ENCODE measurements at places on chromosomes 16 and 17.

DNA sequence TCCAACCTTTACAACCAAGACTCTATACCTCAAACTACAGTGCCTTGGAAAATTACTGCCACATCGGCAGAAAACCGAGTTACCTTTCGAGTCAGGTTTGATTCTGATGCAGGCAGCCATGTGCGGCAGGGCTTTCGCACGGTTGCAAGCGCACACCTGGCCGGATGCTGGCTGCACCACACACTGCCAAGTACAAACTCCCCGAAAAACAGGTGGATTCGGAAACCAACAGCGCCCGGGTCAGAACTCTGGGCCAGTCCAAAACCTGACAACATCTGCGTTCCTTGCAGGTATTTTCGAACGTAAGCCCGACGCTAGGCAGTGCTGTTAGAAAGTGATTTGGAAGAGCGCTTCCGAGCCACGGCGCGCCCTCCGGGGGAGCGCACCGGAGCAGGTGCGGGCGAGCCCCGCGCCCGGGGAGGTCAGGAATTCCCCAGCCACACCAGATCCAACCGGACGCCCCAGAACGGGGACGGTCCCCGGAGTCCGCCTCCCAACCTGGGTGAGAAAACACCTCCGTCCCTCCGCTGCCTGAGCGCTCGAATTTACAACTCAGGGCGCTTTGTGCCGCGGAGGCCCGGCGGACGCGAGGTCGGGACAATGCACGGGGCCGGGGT lies 1.2 kb downstream of the USP7 start:
- DNase-seq = peak; percentile 13

- DNase-seq = no peak
Observed at GRCh38 chr16:77759201-77759600, 29.2 kb upstream of the VAT1L start.

- DNase-seq = no peak
Observed at GRCh38 chr17:40951011-40951622, 13.7 kb upstream of the KRT23 start.

DNA sequence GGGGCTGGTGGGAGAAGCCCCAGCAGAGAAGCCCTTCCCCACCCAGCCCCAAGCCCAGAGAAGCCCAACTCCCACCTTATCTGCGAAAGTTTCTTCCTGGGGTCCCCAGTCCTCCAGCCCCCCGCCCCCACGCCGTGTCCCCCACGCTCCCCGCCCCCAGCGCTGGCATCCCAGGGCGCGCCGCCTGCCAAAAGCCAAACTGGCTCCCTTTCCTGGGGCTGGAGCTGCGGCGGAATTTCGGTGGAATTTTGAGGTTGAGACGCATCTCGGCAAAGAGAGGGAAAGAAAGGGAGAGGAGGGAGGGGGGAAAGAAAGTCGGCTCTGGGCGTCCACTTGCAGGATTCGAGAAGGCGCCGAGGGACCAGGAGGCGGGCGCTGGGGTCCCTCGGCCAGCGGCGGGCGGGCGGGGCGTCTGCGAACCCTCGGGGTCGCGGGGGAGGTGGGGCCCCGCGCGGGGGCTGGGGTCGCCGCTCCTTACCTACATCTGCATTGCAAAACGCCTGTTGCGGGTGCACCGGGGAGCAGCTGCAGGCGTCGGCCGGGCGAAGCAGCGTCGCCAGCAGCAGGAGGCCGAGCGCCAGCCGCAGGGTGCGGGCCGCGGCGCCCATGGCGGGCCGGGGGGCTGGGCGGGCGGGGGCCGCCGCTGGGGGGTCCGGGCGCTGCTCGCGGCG lies 571 bp downstream of the TIMP2 start:
- DNase-seq = no peak

GRCh38 chr17:75691801-75692626 lies 24.9 kb downstream of the SAP30BP start:
- DNase-seq = no peak

GRCh38 chr17:42561897-42562387 lies at the start of gene COASY:
Gene COASY (plus strand): TSS chr17:42562148. CDS start chr17:42562623, 475 bp downstream.
- peak; percentile 99 for DNase-seq

DNA sequence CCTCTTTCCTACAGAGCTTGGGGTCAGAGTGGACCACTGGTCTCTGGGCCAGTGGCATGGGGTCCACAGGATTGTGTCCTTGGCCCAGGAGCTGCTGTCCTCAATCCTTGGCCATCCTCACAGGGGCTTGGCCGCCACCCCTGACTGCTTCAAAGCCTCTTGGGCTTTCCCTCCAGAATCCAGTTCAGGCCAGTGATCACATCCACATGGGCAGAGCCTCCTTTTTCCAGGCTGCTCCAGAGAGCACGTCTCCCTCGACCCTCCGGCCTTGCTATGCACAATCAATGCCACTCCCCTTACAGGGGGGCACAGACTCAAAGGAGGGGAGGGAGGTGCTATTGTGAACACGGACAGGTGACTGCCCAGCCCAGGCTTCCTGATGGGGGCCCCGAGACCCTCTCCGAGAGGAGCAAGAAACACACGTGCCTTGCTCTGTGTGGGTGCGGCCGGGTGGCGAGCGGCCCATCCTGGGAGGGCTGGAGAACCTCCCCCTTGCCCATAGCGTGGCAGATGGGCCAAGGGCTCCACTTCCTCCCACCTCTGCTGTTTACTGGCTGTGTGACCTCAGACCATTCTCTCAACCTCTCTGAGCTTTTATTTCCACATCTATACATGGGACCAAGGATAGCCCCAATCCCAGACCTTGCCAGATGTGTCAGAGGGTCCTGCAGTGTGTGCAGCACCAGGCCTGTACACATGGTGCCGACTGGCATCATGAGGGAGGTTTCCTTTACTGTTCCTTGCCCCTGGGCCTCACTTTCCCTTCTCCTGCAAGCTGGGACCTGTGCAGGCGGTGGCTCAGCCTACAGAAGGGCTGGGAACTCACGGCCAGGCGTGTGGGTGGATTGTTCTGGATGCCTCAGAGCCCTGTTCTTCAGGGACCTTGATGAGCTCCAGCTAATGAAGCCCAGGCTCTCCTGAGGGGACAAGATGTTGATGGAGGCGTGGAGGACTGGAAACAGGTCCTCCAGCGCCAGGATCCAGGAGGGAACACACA lies 229.0 kb upstream of the GSE1 start:
- no peak for DNase-seq

- DNase-seq = no peak
Observed at GRCh38 chr17:11006530-11006929, 168.6 kb upstream of the PIRT start.

DNA sequence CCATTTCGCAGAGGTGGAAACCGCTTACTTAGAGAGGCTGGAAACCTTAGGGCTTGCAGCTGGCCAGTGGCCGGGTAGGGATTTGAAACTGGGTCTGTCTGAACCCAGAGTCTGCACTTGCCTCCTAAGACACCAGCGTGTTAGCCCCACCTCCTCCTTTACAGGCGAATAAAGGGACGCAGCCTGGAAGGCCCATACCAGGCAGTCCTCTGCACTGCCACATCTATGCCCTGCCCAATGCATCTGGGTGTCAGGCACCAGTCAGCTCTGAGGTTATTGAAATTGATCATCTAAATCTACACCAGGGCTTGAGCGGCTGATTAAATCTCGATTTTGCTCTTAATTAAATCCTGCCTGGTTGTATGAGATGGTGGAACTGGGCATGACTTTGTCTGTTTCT lies 19.9 kb upstream of the NAGS start:
- no peak for DNase-seq

DNA sequence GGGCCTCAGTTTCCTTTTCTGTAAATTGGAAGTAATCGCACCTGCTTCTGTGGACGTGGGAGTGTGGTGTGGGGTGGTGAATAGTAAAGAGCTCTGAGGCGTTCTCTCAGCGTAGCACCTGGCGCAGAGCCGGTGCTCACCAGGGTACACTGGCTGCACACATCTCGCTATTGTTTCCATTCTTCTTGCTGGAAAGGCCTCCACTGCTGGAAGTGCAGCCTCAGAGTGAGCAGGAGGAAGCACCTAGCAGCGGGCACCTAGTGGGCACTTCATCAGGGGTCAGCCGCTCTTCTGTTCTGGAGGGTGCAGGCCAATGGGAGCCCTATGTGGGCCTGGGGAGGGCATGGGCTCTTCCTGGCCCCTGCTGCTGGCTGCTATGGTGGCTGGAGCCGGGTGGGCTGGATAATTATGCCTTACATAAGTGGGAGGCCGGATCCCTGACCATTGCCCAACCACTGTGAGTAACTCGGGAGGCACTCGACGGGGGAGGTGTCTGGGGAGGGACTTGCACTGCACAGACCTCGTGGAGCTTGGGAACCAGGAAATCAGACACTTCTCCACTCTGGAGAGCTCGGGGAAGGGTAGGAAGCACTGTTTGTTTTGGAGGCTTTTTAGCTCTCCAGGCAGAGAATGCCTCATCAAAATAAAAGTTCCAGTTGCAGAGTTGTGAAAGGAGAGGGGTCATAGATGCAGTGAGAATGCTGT lies 1.7 kb downstream of the MAP2K3 start:
- peak; percentile 95 for DNase-seq

DNA sequence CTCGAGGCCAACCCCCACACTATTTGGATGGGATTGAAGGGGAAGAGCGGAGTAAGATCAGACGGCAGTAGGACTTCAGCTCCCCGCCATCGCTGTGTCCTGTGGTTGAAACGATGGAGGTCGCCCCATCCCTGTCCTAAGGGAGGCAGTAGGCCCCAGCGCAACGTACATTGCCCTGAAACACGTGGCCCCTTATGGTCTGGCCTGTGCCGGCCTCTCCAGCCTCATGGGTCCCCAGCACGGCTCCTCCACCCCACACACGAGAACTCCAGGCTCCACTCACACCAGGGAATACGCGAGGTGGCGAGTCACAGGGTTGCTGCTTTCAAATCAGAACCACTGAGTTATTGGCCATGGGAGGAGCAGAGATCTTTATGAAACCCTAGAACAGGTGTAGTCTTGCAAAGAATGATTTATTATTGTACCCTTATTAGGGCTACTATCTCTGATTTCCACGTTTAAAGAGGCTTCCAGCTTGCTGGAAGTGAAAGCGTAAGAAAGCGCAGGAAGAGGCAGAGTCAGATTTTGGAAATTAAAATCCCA lies 669 bp upstream of the DCTPP1 start:
- no peak for DNase-seq

- DNase-seq = peak; percentile 22
Observed at GRCh38 chr17:28532050-28532960, 20.1 kb downstream of the UNC119 start.

DNA sequence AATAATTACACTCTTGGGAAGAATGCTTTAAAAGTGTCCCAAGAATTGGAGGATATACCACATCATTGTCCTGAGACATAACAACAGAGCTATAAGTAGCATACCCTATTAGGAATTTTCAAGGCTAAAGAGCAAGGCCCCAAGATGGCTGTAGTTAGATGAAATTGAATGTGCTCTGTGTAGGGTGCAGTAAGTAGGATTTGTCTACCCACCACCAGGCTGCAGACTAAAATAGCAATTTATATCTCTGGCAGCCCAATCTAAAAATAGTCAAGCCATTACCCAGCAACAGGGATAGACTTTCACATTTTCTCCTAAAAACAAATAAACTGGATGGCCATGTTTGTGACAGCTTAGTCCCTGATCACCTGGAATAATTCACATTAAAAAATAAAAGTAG lies 5.6 kb downstream of the MMD start:
- no peak for DNase-seq

- DNase-seq = no peak
Observed at GRCh38 chr16:25010542-25010941, 4.6 kb downstream of the ARHGAP17 start.

- no peak for DNase-seq
Observed at GRCh38 chr16:67128417-67128816, 18.7 kb downstream of the PHAF1 start.

GRCh38 chr17:57849163-57849873 lies 526 bp downstream of the MRPS23 start:
- no peak for DNase-seq

GRCh38 chr16:73215678-73216377 lies 167.9 kb upstream of the ZFHX3 start:
- no peak for DNase-seq

GRCh38 chr17:36687736-36688135 lies 86.4 kb downstream of the MRM1 start:
- DNase-seq = no peak

GRCh38 chr17:42843358-42843934 lies 934 bp upstream of the AOC2 start:
- DNase-seq = peak; percentile 81

- peak; percentile 58 for DNase-seq
Observed at GRCh38 chr16:56691885-56692284, 9.6 kb downstream of the MT1X start.

DNA sequence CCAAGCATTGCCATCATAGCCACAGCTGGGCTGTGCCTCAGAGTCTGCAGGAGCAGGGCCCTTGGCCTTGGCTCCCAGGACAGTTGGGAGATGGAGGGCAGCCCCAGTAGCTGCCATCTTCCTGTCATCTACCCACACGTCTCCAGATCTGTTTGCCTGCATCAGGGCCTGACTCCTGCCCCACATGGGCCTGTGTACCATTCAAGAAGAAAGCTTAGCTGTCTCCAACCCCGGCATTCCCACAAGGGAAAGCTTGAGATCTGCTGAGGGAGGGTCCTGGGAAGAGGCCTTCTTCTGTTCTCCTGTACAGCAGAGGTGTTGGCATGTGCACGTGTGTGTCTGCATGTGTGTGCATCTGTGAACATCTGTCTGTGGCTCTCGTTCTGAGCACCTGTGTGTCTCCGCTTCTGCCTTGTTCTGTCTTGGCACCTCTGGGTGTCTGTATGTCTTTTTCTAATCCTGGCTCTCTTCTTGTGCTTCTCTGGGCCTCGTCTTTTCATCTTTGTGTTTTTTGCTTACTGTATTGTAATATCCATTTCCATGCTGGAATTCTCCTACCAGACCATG lies 122.2 kb downstream of the MRM1 start:
- no peak for DNase-seq

DNA sequence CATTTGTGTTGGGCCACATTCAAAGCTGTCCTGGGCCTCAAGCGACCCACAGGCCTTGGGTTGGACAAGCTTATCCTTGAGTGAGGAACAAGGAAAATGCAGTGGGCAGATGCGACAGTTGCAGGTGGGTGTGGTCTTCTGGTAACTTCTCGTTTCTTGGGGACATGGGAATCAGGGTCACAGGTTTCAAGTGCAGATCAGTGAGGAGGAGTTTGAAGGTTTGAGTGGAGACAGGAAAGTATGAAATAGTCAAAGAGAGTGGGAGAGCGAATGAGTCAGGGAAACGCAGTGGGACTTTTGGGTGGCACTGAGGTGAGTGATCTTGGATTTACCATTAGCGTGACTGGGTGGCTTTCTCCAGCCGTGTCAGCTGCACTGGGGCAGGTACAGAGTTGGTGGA lies 15.4 kb upstream of the CCL22 start:
- DNase-seq = peak; percentile 92

- DNase-seq = no peak
Observed at GRCh38 chr16:50311134-50311528, 44.8 kb downstream of the ADCY7 start.

DNA sequence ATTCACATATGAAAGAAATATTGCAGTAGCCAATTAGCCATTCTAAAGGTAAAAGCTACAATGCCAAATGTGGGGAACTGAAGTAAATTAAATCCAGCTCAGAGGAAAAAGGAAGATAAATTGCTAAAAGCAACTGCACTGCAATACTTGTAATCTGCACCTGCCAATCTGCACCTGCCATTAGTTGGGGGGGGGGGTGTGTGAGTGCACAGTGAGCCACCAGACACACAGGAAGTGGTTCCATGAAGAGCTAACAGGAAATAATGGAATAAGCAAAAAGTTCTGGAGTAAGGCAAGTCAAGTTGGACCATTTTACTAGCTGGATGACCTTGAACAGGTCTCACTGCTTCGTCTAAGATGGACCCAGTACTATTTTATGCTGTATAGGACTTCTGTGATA lies 191.8 kb downstream of the PARN start:
- peak; percentile 13 for DNase-seq

- no peak for DNase-seq
Observed at GRCh38 chr16:77172951-77173350, 18.0 kb upstream of the MON1B start.

- DNase-seq = no peak
Observed at GRCh38 chr17:6444571-6445335, 498 bp downstream of the PIMREG start.

GRCh38 chr16:61654962-61655361 lies 381.3 kb downstream of the CDH8 start:
- no peak for DNase-seq
